ENCODE measurements at places on chromosomes 5 and 9.

DNA sequence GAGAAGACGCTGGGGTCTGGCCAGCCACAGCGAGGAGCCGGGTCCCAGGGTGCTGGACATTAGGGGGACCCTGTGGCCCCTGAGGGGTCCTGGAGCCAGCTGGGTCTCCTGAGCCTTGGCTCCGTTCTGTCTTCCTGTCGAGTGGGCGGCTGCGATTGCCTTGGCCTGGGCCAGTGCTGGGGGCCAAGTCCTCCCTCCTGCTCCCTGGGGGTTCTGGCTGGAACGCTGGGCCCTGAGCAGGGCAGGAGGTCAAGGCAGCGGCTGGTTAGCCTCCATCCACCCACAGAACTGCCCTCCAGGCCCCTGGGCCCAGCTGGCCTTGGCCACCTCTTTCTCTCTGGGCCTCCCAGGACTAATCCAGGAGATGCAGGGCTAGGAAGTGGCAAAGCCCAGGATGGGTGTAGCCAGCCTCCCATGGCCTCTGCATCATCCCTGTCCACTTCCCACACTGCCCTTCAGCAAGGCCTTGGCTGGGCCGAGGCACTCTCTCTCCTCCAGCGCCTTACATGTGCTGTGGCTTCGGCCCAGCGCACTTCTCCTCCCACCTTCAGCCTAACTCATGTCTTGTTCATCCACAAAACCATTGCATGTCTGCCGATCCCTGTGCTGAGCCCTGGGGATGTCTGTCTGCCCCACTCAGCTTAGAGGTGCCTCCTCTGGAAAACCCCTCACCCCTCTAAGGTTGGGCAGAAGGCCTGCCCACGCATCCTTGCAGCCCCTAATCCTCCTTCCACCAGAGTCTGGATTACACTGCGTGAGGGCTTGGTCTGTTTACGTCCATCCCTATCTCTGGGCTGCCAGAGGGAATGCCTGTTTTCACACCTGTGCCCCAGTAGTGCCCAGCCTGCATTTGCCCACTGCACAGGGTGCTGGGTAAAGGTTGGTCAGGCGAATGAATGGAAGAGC is 5.0 kb downstream of the LAMC3 start:
- DNase-seq: no peak

DNA sequence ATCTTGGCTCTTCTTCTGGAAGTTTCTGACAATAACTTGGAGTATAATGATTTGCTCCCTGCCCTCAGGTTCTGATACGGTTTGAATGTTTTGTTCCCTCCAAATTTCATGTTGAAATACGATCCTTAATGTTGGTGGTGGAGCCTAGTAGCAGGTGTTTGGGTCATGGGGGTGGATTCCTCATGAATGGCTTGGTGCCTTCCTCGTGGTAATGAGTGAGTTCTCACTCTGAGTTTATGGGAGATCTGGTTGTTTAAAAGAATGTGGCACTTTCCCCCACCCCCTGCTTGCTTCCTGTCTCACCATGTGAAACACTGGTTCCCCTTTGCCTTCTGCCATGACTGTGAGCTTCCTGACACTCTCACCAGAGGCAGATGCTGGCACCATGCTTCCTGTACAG is 103.0 kb upstream of the OSMR start:
- DNase-seq: no peak

DNA sequence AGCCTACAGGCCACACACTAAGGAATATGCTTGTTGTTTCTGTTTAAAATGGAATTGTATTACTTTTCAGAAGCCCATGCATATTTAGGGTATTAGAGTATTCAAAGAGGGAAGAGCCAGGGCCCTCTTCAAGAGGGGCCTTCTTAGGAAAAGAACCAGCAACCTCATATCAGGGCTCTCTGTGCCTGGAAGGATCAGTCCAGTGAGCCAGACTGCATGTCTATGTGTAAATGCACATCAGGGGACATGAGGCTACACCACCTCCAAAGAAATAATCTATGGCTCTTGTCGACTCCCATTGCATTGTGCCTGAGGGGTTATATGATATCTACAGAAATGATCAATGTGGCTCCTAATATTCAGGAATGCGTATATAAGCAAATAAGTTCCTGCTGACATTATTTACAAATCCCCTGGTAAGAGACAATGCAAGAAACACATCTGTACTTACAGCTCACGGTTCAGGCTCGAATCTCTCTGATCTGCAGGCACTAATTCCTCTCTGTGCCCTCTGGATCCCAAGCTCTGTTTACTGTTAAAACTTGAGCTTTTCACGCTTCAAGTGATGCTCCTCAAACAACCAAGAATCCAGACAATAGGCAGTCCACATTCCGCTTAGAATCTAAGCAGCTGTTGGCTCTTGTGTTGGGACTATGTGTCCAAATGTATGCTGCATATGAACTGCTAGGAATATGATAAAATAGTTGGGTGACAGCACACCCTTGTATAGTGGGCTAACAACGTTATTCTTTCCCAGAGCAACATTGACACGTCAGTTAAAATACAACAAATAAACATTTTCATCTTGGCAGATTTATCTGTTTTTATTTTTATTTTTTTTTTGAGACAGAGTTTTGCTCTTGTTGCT is 150.2 kb upstream of the KLF9 start:
- no peak for DNase-seq

GRCh38 chr9:127393645-127394044 is 3.3 kb upstream of the SLC2A8 start:
- no peak for DNase-seq

DNA sequence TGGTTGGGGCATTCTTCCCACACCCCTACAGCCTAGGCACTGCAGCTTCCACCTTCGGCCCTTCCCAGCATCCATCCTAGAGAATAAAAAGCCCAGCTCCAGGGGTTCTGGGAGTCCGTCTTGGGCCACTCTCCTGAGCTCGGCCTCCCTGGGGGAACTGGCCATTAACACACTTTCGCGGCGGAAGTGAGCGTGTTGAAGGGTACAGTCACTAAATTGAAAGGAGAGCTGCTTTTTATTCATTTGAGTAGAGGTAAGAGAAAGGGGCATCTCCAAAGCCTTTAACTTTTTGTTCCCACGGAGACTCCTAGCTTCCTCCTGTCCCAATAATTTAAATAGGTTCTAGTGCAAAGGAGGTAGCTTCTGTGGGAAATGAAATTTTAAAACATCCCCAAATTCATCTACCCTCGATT is 31.0 kb upstream of the NFIB start:
- DNase-seq: no peak

- no peak for DNase-seq
Measured at GRCh38 chr5:141547488-141547887, 58.6 kb downstream of the PCDHGC5 start.

DNA sequence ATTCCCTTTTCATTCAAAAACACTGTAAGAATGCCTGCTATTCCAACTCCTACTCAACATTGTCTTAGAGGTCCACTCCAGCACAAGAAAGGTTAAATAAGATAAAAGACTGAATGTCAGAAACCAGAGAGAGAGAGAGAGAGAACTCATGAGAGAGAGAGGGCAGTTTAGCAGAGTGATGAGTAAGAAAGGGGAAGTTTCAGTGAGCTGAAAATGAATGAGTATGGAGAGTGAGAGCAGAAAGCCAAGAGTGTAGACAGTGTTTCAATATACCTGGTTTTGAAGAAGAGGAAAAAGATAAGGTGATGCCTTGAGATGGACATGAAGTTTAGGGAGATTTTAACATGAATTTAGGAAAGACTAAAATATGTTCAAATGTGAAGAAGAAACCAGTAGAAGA is 528.0 kb upstream of the SEMA6A start:
- no peak for DNase-seq

GRCh38 chr5:4868140-4868735 is 271.9 kb upstream of the ADAMTS16 start:
- peak; percentile 33 for DNase-seq

DNA sequence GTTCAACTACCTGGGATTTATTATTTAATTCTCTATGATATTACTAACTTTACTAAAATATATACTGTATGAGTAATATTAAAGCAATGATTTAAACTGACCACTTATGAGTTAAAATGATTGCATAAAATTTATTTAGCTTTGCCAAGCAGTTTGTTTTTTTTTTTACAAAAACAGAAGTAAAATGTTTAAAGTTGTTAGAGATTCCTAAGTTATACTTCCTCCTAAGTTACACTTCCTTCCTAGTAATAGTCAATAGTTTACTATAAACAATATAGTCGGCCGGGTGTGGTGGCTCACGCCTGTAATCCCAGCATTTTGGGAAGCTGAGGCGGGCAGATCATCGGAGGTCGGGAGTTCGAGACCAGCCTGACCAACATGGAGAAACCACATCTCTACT is 23.7 kb upstream of the LRRC19 start:
- DNase-seq: no peak

- DNase-seq: no peak
Measured at GRCh38 chr5:95647886-95648860, 1.6 kb downstream of the RFESD start.

DNA sequence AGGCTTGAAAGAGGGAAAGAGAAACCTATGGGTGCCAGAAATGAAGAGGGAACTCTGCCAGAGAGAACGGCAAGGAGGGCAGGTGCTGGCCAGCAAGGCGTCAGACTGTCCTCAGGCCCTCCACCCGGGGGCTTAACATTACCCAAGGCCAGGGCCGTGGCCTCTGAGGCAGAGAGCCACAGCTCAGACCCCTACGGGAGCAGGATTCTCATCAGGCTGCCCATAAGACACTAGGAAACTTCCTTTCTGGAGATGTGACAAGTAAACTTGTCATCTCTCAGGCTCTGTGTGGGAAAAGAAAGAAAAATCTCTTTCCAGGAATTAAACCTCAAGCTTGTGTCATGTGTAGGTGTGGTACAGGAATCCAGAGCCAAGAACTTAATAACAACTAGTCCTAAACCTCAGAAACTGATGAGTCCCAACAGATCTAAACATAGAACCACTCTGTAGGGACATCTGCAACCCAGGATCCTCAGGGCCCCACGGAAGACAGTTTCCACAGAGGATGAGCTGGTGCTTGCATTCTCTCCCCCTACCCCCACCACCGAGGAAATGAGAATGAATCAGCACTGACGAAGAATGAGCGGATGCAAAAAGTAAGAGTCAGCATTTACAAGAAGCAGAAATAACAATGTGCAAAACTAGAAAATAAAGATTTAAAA is 74.3 kb downstream of the DCP2 start:
- no peak for DNase-seq

DNA sequence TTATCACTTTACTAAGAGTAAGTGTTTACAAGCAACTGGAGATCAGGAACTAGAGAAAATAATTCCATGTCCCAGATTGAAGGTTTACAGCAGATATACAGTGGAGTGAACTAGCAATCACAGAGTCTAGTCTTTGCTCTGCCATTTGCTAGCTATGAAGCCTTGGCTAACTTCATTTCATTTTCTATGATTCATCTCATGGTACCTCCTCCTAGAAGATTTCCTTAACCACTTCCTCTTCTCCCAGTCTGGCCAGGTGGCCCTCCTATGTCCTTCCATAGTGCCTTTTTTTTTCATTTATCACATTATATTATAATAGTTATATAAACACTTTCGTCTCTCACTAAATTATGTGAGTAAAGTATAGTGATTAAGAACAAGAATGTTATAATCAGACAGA is 52.1 kb downstream of the GRIA1 start:
- DNase-seq: no peak

DNA sequence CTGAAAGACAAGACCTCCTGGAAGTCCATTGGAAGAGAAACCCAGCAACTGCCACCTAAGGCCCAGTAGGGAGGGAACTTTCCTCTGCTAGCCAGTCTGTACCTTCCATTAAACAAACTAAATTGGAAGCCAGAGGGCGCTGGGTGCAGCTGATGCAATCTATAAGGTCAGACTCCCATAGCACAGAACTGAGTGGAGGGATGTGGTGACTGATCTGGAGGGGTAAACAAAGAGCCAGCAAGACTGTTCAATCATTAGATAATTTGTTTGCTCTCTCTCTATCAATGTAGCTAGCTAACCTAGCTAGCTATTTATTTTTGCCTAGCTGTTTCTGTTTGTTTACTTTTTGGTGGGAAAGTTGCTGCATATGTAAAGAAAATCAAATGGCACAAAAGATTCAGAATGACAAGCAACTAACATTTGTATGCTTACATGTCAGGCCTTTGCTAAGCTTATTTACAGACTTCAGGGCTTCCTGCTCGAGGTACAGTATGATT is 291.8 kb upstream of the DAB2 start:
- DNase-seq: no peak

DNA sequence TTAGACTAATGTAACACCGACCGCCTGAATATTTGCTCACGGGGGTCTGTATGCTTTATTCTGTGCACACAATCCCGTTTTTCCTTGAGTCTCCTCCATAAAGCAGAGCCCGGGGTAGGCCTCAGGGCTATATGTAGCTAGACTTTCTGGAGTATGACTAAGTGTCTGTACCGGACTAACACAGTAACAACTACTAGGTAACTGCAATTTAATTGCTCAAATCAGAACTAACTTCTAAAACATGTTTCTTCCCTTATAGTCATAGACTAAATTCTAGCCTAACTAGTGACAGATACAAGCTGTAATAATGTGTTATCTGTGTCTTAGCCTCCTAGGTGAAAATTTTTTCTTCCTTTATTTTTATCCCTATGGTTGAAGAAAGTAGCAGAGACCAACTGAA is 2.1 kb downstream of the REEP5 start:
- DNase-seq: no peak

- no peak for DNase-seq
Measured at GRCh38 chr9:133961226-133962165, 30.6 kb downstream of the VAV2 start.

DNA sequence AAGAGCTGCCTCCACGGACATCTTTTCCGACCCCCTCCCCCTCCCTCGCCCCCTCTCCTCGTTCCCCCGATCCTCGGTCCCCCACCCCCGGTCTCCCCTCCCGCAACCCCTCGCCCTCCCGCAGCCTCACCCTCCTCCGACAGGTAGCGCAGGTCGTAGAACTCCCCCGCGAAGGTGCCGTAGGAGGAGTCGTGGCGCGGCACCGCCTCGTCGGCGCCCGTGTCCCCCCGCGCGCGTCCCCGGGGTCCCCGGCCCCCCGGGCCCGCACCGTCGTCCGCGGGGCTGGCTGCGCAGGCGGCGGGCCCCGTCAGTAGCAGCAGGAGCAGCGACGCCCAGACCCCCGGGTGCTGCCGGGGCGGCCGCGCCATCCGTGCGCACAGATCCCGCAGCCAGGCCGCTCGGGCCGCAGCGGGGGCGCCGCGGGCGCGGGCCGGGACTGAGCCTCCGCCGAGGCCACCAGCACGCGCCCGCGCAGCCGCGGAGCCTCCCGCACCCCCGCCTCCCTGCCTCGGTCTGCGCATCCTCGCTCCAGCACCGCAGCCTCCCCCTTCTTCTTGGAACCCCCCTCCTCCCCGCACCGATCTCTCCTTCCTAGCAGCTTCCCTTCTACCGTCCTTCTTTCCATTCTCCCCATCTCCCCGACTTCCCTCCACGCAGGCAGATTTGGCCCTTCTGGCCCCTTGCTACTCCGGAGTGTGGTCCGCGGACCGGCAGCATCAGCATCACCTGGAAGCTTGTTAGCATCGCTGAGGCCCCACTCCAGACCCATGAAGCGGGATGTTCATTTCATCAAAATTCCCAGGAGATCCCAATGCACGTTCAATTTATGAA is at the start of gene FRRS1L:
Gene FRRS1L (minus strand): TSS at position 479 of the 831 bp plus-strand sequence. CDS start 111 bp downstream, at position 368.
- no peak for DNase-seq

GRCh38 chr5:145568581-145568980 is 266.6 kb downstream of the PRELID2 start:
- no peak for DNase-seq

Data from NK-92 treated with Interleukin-12 subunit alpha and Interleukin-12 subunit beta, amount 100 ng/mL, for 24 hours (cell line).